ENCODE measurements at places on chromosomes 3 and 15.

GRCh38 chr15:34494084-34494399 is 56.4 kb upstream of the GOLGA8A start:
- no peak for DNase-seq

- no peak for DNase-seq
These were observed 894.9 kb downstream of the DIPK2A start for GRCh38 chr3:144866476-144866875.

- no peak for DNase-seq
These were observed 57.2 kb upstream of the UTS2B start for GRCh38 chr3:191387441-191388077.

DNA sequence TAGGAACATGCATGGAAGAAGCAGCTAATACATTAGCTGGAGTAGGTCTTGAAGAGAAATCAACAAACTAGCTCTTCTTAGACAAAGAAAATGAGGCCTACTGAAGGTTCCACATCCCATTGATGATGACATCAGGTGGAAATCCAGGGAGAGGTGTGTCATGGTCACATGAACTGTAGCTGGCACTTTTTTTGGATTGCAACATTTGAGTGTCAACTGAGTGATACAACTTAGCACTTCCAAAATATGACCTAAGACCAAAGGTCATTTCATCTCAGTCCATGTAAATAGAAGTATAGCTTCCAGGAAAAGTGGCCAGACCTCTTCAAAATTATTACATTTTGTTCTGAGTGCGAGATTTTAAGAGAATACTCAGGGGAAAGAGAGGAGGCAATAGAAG is 117.2 kb upstream of the MEIS2 start:
- DNase-seq: no peak

GRCh38 chr3:9747267-9747666 is 2.5 kb upstream of the OGG1 start:
- no peak for DNase-seq

DNA sequence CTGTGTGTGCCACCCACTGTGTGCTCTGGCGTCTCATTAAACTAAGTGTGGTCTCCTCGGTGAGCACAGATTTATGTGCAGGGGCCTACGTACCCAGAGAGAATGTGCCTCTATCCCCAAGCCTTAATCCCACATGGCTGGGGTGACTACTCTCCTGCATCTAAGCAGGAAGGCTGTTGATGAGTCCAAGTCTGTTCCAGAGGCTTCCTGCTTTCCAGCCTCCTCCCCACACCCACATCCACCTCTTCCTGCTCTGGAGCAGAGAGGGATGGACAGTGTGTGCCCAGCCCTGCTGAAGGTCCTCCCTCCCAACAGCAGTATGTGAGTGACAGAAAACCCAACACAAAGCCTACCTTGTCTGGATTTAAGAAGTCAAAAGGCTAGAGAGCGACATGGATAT is 38.8 kb upstream of the BCL2L10 start:
- DNase-seq: no peak

DNA sequence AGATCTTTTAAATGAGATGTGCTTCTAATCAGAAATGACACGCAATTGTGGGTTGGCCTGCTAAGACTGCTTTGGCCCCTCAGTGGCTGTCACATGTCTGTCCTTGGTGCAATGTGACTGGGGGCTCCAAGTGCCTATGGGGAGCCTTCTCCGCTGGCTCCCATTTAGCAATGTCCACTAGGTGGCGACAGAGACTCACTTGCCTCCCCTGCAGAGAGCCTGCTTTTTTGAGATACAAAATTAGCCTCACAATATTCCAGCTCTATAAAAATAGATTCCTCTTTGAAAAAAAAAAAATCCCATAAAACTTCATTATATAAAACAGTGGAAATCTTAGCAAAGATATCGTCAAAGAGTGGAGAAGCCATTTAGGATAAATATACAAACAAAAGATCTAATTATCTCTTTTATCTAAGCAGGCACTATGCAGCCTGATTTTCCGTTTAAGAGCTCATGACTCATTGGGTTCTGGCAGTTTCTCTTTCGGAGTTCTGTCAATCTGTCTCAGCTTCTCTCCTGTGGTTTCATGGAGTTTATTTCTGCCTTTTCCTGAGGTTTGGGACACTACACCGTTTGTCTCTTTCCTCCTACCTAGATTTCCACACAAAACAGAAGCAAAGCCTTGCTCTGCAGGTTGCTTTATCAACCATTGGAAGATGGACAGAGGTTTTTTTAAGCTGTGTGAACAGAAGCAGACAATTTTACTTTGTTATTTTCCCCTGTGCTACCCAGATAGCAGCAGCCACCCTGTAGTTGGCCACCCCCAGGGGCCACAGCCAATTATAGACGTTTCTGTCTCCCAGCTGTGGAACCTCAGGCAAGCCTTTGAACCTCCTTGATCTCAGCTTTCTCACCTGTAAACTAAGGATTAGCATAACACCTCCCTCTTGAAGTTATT is 68.4 kb upstream of the TNFAIP8L3 start:
- DNase-seq: no peak

GRCh38 chr3:126159476-126159875 is 20.9 kb downstream of the ALDH1L1 start:
- DNase-seq: no peak

DNA sequence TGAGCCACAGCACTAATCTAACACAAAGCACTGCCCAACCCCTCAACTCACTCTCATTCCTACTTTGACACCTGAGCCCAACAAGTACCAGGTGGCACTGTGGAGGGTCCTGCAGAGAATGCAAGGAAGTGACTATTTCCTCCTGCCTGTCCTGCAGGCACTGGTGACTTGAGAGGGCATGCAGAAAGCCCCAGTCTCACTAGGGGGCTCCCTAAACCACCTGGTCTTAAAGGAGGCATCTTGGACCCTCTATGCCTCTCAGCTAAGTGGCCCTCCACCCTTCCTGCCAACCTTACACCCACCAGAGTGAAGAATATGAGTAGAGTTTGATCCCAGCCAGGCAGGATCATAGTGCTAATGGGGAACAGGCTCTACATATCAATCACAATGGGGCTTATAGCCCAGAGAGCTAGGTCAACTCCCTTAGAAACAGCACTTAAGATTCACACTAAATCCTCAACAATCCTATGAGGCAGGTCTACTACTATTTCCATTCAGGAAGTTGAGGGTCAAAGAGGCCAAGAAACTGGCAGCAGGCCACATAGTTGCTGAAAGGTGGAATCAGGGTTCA is 15.2 kb downstream of the TRAIP start:
- no peak for DNase-seq

DNA sequence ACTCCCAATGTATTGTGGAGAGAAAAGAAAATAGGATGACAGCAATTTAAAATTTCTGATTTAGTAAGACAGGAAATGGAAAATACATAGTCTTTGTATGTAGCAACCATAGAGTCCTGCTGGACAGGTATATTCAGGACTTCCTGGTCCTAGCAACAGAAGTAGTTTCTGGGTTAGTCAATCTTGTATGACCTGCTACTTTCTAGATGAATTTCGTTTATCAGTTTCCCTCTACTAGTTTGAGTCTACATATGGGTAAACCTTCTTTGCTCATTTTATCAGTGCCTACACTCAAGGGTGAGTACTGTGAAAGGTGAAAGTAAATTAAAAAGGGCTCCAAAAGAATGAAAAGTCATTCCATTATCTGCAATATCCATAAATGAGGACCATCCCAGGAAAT is 309.8 kb downstream of the UNC13C start:
- DNase-seq: no peak

DNA sequence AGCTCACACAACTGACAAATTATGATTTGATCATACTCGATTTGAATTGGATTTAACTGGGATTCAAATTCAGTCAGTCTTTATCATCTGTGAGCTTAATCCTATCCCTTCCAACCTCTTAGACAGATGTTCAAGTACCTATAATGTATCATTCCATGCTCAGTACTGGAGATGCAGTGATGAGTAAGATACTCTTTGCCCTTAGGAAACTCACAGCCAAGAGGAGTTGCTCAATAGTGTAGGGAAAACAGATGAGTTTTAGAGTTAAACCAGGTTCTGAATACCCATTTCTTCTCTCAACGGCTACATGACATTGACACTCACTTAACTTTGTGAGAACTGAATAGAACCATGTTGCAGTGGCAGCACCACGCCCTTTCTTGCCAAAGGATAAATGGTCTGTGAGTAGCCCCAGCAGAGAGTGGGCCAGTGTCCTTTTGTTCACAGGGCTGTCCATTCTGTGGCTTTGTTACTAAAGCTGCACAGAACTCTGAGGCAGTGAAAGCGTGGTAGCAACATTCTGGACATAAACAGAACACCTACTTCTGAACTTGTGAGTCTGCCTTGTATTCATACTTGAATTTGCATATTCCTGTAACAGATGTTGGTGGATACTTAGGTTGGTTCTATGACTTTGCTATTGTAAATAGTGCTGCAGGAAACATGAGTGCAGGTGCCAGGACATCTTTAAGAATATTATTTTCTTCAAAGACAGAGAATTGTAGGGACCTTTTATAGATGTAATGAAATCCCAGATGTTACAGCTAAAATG is 91.6 kb downstream of the RASA2 start:
- no peak for DNase-seq

DNA sequence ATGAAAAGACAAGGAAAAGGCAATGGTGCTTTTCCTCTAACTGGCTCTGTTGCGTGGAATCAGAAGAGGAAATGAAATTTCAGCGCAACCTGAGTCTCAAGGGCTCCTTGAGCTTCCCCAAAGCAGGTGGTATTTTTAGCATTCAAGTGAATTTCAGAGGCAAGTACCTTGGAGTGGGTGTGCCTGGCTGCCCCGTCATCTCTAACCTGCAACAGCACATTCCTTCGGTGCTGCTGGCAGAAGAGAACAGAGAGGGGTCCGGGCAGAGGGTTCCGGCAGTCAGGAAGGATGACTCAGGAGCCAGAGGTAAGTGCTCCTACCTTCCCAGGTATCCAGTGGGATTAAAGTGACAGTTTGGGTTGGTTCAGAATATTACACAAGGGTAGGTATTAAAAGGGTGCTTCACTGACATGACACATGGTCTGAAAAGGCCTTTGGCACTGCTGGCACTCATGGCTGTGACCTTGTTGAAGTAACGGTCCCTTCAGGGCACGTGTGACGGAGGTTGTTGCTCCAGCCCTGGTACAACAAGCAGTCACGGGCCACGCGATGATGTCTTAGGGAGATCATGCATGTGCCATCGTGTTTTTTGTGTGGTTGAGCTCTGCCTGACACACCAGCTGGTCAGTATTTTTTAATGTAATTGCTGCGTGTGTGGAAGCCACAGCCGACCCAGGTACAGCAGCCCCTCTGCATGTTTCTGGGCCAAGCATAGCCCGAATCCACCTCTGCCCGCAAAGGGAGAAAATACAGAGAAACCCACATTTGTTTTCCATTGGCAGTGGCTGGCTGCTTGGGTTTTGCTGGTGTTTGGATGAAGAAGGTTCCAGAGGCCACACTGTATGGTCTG is 75.7 kb downstream of the LRRK1 start:
- DNase-seq: no peak

DNA sequence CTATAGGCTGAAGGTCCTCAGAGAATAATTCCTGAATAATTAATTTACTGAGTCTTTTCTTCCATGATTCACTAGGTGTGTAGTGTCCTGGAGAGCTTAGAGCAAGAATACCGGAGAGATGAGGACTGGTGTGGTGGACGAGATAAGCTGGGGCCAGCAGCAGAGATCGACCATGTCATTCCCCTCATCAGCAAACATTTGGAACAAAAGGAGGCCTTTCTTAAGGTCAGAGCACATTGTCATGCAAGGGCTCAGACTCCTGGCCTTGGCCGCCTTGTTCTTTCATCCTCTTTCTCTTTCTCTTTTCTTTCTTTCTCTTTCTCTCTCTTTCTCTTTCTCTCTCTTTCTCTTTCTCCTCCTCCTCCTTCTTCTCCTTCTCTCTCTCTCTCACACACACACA is 291.4 kb upstream of the UMPS start:
- DNase-seq: no peak

DNA sequence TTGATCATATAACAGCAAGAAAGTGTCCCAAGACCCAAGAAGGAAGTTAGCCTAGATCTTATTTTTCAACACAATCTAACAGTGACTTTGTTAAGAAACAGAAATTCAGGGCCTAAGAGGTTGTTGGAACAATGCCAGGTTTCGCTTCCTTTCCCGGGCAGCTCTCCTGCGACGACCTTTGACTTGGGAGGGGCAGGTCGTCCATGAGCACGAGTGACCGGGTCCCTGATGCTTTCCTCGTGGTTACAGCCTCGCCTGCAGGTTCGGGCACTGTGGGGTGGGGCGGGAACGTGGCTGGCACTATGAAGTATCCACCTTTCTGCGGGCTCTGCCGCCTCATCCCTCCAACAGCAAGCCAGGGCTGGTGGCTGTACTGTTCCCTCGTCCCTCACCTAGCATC is 90.1 kb upstream of the RGMA start:
- no peak for DNase-seq

DNA sequence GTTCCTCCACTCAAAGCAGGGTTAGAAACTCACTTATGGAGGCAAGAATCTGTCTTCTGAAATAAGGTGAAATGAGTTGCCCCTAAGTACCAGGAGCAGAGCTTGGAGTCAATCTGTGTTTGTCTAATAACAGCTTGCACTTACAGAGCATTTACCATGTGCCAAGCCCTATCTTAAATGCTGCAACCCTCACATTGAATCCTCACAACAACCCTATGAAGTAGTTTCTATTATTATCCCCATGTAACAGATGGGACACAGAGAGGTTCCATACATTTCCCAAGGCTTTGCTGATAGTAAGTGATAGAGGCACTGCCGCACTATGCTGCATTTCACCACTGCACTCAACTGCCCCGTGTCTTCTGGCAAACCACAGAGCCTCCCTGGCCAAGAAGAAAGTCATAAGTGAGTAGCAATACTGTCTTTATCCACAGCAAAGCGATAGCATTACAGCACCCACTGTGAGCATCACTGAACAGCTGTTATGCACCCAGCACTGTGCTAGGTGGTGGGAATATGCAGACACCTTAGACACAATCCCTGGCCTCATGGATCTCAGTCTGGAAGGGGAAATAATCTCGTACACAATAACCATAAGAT is 141.5 kb downstream of the SSR3 start:
- DNase-seq: no peak

DNA sequence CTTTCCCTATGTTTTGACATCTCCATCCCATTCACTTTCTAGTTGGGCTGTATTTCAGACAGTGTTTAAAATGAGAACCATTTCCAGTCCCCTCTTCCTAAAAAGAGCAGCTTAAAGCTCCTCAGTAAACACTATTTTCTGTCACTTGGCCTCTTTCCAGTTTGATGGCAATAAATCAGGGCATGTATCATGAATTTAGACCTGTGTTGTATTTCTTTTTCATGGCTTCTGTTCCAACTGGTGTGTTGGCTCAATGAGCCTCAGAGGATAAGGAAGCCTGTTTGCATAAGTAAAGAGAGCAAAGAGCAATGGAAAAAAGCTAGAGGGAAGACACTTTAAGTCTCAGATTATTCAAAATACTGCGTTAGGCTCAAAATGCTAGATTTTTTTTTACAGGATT is 7.2 kb downstream of the CCDC80 start:
- no peak for DNase-seq
